SHP77 (cell line): ENCODE measurements at places on chromosomes 1 and 21.

DNA sequence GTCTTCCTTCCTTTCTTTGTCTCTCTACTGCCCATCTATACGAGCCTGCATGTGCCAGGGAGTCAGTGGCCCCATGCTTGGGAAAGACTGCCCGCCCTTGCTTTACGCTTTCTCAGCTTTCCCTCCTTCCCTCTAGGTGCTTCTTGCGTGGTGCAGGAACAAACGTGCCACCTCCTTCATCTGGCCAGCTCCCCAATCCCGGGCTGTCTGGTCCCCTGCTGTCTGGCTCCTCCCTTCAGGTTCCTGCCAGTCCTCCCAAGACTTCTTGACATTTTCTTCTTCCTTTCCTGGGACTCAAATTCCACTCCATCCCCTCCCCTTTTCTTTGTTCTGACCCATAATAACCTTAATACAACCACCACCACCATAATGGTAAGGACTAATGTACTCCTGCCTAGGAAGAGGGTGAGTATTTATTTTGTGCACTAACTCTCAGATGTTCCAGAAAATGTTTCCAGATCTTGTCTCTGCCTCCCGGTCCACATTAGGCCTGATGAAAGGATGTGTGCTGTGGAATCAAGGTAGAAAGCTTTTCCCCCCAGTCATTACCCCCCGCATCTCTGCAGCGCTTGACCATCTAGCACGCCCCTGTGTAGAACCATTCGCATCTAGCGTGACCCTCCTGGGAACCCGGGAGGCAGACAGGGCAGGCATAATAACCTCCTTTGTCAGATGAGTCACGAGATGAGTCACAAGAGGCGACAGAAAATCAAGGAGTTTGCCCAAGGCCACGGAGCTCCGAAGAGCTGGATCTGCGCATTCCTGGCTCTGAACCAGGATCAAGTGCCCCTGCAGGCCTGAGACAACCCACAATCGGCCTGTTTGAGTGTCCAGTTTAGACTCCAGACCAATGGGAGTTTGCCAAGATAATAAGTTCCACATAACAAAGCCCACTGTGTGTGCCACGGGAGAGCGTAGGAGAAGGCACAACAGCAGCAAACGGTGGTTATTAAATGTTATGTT is 60.1 kb upstream of the NEK2 start:
- peak; percentile 38 for DNase-seq

DNA sequence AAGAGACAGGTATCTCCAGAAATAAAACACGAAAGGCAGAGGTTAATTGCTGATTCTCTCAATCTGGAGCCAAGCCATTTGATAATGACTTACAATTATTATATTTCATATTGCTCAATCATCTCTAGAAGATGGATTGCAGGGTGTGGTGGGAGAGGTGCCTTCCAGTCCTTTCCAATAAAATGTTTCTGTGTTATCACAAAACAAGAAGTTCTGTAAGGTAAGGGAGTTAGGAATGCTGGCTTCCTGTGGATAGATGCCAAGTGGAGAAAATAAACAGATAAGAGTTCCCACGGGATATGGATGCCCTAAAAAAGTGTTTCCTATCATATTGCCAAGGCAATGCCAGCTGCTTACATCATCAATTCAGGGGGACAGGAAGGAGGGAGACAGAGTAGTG is 7.2 kb upstream of the CCN1 start:
- no peak for DNase-seq

DNA sequence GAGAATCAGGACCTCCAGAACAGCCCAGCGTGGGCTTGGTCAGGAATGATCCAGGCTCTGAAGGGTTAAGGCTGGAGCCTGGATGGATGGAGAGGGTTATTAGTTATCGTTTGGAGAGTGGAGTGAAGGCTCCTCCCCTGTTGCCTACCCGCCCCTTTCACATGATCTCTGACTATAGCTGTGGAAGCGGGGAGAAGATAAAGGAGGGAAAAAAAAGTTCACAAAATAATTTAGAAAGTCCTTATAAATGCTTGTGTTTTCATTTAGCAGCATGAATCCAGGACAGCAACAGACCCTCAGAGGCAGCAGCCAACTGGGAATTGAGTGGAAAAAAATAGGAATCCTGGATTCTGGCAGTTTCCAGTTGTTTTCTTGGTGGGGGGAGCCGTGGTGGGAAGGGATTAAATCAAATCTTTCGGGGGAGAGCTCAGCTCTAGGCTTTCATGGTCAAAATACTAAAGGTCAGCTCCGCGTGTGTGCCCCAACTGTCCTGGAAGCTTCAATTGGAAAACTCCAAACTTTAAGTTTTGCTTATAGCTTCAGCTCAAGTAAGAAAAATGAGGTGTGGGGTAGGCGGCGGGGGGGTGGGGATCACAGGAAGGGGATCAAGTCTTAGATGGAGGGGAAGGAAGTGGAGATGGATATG is 595 bp upstream of the DDR2 start:
- no peak for DNase-seq

GRCh38 chr1:18256282-18257235 is 149.0 kb downstream of the IGSF21 start:
- no peak for DNase-seq

DNA sequence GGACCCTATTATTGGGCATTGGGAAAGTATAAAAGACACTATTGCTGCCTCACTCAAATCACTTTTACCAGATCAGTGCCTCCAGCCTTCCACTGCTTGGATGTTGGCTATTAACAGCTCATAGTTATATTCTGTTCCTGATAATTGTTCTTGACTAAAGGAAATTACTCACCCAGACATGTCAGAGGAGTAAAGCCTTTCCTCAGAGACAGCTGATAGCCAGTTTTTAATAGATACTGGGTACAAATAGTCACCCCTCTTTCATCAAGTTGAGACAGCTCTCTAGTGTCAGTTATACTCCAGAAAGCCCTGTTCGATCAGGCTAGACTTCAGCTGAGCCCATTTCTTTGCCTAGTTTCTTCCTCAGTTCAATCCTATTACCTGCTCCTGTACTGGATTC is 876.1 kb upstream of the B3GALT2 start:
- DNase-seq, result no peak

GRCh38 chr1:79472067-79472656 is 465.6 kb upstream of the ADGRL4 start:
- no peak for DNase-seq

DNA sequence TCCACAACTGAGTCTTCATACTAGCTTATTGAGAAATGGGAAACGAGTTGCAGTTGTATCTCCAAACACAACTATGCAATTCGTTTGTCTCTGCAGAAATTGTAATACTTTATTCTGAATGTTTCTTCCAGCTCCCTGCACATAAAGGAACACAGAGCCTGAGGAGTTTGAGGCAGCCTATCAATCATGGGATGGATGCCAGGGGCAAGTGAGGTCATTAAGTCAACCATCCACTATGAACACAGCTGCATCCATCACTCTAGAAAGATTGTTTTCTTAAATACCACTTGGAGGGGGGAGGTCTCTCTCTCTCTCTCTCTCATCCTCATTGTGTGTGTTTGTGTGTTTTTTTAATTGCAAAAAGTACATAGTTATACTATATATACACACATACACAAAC is 2.9 kb upstream of the PSMB2 start:
- DNase-seq, result peak; percentile 34

DNA sequence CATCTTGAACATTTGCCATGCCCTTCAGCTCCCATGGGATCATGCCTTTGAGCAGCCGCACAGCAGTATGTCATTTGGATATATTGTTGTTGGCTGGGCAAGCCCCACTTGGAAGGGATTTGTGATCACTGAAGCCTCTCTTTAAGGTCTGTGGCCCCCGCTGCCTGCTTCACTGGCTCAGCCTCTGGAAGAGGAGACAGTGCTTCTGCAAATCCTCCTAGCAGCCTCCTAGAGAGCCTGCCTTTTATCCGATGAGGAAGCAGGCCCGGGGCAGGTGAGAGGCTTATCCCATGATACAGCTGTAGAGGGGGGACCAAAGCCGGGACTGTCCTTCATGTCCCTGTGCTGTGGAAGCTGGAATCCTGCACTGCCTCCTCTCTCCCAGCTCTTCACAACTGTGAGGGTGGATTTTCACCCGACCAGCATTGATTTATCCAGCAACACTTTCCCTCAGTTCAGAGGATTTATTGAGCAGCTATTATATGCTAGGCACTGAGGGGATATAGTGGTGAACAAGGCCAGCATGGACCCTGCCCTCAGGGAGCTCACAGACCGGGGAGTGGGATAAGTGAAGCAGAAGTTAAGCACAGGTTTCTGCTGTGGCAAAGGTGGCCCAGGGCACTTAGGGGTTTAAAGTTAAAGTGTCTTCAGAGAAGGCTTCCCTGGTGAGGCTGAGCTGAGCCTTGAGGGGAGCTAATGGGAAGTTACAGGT is 3.9 kb downstream of the TMEM61 start:
- DNase-seq, result no peak

DNA sequence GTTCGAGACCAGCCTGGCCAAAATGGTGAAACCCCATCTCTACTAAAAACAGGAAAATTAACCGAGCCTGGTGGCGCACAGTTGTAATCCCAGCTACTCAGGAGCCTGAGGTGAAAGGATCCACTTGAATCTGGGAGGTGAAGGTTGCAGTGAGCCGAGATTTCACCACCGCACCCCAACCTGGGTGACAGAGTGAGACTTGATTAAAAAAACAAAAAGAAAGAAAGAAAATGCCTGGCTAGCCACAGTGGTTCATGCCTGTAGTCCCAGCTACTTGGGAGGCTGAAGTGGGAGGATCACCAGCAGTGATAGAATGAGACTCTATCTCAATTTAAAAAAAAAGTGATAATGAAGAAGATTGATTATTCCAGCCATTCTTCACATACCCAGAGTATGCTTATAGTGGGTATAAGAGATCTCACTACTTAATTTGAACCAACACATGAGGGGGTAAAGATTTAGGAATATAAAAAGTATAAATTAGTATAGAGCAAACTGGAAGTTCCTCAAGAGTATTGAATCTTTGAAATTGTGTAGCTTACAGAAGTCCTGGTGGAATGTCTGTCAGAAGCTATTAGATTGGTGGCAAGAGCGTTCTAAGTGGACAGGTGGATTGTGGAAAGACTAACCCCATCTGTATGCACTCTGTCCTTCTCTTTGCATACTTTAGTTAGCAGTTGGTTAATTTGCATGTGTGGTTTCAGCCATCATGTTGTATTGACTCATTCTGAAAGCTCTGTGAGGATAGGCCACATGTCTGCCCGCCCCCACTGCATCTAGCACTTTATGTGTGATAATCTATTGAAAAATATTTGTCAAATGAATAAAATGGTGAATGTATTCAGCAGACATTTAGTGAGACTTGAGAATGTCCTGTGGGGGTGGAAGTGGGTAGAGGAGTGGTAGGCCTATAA is 25.0 kb downstream of the RLF start:
- no peak for DNase-seq

DNA sequence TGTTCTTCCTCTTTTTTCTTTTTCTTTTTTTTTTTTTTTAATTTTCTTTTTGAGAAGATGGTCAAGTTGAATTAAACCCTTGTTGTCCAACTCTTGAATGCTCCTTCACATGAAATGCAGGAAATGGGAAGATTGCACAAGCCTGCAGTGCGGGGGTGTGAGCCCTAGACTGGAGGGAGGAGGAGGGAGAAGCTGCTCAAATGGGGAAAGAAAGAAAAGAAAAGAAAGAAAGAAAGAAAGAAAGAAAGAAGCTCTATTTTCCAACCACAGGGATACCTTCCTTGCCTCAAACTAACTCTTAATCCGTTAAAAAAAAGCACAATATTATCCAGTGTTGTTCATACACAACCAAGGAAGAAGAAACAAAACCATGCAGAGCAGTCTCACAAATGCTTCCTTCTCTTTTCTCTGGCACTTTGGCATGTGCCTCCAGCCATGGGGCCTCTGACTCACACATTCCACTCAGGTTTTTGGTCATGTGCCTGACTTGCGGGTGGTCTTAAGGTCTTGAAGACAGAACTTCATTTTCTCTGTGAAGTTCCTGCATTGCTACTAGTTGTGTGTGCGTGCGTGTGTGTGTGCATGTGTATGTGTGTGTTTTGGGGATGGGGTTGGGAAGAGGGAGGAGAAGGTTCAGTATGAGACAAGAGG is 276.1 kb downstream of the RPS6KC1 start:
- no peak for DNase-seq

DNA sequence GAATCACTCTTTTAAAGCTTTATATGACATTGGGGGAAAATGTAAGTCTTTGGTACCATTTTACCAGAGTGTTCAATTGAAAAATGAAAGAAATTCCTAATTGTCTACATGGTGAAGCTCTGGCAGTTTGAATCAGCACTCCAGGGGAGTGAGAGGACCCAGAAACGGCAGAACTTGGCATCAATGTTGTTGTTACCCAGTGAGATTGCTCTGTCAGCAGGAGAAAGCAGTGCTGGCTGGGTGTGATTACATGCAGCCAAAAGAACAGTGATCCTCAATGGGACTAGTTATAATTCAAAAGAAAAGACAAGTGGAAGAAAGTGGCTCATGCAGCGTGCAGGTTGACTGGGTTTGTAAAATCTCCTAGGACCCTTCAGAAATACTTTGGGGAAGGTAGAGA is 206.4 kb downstream of the PTPRC start:
- DNase-seq, result no peak

DNA sequence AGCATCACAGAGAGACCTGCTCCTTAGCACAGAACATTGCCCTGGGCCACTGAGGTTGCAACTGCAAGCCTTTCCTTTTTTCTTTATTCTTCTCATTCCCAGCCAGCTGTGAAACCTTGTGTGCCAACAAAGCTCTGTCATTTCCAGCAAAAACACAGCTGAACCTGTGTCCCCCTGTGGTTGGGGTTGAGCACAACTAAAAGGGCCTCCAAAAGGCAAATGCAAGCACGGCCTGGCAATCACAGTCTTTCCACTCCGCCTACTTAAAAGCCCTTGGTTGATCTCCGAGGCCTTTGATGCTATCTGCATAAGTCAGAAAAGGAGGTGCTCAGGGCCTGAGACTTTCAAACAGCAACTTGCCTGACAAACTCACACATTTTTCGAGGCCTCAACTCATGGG is 32.7 kb downstream of the SUSD4 start:
- DNase-seq, result no peak

DNA sequence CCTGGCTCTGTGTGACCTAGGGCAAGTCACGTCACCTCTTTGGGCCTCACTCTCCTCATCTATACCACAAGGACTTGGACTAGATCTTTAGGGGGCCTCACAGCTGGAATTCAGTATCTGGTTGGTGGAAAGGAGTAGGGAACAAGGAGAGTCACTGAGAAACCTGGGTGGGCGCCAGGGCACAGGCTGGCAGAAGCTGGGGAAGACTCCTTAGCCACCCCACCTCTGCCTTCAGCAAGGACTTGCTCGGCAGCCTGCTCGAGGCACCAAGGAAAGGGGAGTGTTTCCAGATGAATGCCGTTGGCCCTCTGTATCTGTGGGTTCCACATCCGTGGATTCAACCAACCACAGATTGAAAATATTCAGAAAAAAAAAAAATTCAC is 1.2 kb upstream of the OPTC start:
- DNase-seq, result no peak

- DNase-seq, result no peak
Measured at GRCh38 chr1:228081144-228081543, 1.4 kb upstream of the ARF1 start.
